ENCODE measurements at places on chromosomes 5 and 9. TPM values are rescaled to one million over a fixed set of nuclear protein-coding genes. Genes with fewer than 3 reads are reported as not detected.

Gene ANAPC2
- 76.8 TPM for total RNA-seq

Gene EFNA5
- 8.8 TPM for total RNA-seq

Gene CENPP
- total RNA-seq, result 4.5 TPM

Gene IFT74
- 6.5 TPM for total RNA-seq

DNA sequence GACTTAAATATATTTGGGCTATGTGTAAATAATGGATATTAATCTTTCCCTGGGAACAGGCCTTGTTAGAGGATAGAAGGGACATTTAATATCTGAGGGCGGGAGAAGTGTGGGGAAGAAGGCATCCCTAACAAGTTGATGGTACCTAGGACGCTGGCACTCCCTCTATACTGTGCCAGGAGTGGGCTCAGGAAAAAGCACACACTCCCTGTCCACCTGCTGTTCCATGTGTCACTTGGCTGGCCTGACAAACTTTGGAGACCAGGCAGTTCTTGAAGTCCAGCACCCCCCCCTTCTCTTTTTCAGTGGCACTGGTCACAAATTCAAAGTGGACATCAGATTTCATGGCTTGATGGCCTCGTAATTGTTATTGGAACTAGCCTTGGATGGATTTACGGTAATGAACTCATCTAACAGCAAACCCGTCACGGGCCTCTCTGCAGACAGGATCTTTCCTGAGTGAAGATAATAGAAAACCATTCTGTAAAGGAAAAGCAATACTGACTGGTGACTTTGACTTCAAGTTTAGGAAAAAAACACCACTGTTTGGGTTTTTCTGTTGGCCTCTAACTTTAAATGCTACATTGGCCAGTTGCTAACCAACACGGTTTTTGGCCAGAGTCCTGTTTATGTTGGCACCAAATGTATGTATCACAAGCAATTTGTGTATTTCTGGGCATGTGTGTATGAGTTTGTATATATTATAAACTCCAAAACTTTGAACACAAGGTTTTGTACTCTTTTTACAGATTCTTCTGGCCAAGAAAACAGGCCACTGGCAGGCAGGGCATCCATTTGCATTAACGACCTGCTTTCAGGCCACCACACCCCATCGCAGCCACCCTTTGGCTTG lies 552.6 kb downstream of the CCDC171 start:
- DNase-seq, result no peak

- no peak for DNase-seq
Measured at GRCh38 chr9:114482593-114482992, 22.7 kb downstream of the WHRN start.

GRCh38 chr5:113804943-113805342 lies 291.4 kb downstream of the YTHDC2 start:
- DNase-seq, result no peak

- no peak for DNase-seq
Measured at GRCh38 chr5:133297293-133297692, 245.5 kb downstream of the HSPA4 start.

DNA sequence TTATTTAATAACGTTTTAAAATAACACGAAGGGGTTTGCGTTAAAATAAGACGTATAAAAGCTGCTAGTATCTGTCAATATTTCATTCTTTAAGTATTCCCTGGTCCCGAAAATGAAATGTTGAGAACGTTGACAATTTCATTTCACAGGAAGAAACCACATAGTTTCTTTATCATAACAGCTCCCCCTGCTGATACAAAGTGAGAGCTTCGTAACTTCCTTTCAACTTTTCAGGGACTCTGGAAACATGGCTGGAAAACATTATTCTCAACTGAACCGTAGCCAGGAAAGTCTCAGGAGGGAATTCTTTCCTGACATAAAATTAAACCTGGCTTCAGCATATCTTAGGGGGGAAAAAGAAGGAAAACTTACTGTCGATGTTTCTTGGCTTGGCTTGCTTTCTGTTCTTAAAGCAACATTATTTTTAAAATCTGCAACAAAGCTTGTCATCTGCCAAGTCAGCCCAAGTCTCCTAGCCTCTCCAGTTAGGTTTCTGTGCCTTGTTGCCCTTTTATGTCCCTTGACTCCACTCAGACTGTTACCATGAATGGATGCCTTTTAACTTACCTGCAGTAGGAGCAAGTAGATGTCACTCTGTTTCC lies 122.9 kb upstream of the DAB2 start:
- peak; percentile 45 for DNase-seq

DNA sequence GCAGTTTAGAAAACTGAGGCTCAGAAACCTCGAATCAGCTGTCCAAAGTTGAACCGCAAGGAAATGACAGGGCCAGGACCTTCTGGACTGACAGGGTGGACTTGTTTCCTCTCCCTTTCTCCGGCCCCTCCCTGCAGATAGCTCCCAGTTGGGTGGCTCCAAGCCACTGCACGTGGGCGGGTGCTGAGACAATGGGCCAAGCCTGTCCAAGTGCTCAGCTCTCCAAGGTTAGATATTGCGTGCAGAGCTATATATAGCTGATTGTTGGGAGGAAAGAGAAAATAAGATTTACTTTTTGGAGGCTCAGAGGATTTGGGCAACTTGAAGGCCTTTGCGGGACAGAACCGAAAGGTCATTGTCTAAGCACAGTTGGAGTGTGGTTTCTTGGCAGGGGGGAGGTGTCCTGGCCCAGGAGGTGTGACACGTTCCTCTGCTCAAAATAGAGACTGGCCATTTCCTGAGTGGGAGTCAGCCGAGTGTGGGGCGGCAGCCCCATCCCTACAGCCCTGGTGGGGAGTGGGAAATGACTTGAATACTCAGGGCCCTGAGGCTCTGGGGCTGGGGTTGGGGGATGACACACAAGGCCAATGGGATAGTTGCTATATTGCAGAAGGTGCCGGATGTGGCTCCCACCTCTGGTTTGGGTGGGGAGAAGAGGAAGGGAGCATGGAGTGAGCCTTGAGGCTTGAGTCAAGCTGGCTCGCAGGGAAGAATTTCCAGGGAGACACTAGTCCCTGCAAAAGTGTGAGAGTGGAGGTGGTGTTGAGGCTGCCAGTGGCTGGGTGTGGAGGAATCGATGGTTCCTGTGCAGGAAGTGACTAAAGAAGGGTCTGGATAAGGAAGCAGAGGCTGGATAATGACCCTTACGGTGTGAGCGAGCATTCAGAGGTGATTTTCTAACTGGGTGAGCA lies 44.4 kb upstream of the SMAD5 start:
- DNase-seq, result no peak

GRCh38 chr9:30732060-30732459 lies 1652.4 kb upstream of the ACO1 start:
- no peak for DNase-seq

Measured in endothelial cell (in vitro differentiated cells).